Cardiac fibroblast (primary cell): ENCODE measurements at places on chromosomes 13 and 19.

GRCh38 chr13:88112526-88112925 lies 441.4 kb downstream of the SLITRK5 start:
- no peak for DNase-seq

GRCh38 chr13:50636007-50636704 lies 207.3 kb downstream of the DLEU7 start:
- peak; percentile 43 for DNase-seq

- no peak for DNase-seq
Observed at GRCh38 chr19:3096902-3097326, 2.8 kb downstream of the GNA11 start.

- DNase-seq: no peak
Observed at GRCh38 chr19:4013886-4014540, 6.5 kb downstream of the PIAS4 start.

- no peak for DNase-seq
Observed at GRCh38 chr19:35665157-35665556, 1.2 kb upstream of the UPK1A start.

DNA sequence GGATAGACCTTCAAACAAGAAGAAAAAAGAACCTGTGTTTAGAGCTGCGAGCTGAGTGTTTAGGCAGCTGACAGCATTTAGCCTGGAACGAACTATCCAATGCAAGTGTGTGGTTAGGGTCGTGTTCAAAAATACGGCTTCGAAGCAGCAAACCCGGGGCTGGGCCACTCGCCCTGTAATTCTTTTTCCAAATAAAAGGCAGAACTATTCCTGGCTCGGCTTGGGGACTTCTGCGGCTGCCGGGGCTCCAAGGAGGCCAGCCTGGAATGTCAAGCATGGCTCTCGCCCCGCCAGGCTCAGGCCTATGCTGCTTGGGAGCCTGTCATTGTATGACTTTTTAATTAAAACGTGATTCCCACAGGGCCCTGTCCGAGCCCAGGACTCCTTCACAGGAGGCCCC lies 51.7 kb upstream of the KLF2 start:
- no peak for DNase-seq

- peak; percentile 50 for DNase-seq
Observed at GRCh38 chr19:4676955-4677731, 7.0 kb upstream of the MYDGF start.

DNA sequence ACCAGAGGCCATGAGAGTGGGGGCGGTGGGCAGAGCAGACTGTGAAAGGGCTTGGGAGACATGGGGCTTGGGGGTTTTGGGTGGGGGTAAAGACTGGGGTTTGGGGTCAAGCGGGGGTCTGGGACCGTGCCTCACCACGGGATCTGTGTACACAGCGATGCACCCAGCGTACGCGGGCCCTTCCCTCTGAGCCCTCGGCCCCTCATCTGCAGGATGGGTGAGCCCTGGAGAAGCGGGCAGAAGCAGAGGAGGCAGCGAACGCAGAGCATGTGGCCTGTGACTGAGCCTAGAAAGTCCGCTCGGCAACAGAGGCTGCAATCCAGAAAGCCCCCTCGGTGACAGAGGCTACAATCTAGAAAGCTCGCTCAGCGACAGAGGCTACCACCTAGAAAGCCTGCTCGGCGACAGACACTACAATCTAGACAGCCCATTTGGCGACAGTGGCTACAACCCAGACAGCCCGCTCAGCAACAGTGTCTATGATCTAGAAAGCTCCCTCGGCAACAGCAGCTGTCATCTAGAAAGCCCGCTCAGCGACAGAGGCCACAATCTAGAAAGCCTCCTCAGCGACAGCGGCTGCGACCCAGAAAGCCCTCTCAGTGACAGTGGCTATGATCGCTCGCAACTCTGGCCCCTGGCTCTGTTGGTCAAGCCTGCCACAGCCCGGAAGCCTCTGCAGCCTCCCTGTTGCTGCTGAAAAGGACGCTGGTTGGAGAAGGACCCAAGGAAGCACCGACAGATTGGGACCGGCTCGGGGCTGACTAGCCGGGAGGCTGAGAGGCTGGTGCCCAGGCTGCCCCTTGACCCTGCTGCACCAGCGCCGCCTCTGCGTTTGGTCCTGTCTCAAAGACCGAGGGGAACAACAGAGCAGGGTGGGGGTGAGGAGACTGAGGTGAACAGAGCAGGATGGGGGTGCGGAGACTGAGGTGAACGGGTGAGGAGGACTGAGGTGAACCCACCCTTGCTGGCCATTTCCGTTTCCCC lies 68.6 kb downstream of the SPACA7 start:
- DNase-seq: no peak

GRCh38 chr19:14772995-14773394 lies 5.4 kb downstream of the ADGRE2 start:
- DNase-seq: no peak

DNA sequence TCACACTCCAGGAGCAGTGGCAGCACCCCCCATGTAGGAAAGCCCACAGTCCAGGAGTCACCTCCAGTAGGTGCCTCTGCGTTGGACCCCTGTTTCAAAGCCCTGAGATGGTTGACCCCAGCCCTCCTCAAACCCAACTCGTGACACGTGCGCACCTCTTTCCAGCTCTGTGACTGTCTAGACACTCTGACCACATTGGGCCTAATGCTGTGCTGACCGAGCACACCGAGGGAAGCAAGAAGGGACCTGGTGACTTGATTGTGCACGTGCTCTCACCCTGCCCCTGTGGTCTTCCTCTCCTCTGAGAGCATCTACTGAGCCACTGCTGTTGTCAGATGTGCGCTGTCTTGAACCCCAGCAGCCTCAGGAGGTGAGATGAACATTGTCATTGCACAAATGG lies 22.9 kb upstream of the SLC35E1 start:
- DNase-seq: no peak

DNA sequence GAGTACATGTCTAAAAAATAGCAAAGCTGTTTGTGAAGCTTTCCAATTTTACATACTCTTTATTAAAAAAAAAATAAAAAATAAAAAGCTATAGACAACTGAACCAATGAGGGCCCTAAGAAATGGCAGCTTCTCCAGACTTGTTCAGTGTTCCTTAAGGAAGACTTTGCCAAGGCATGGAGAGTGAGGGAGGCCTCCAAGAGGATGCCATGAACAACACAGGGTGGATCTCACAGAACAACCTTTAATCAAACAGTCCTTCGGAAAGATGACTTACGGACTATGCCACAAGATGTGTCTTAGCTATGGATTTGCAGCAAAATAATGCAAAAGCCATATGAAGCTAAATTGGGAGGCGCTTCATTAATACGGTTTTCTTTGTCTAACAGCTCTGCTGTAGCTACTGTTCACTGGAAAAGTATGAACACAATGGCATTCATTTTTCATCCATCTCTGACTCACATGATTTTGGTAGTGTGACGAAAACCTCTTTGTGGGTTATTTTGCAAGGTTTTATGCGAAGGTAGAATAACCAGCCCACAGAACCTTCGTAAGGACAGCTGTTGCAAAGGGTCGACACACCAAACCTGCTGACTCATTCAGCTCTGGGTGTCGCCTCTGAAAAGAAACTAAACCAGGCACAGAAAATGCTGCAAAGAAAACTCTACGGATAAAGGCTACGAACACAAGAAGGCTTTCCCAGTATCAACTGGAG lies 27.7 kb downstream of the EFNB2 start:
- peak; percentile 89 for DNase-seq
